ENCODE measurements at places on chromosomes 4 and X. TPM values are rescaled to one million over a fixed set of nuclear protein-coding genes. Genes with fewer than 3 reads are reported as not detected.
A peak's percentile ranks its signal among the peaks of the same experiment; 100 is the strongest.

- H3K36me3 ChIP-seq: no peaks in the 10 kb centered on the region
- DNase-seq: no peak
- H3K27me3 ChIP-seq: no peaks in the 10 kb centered on the region
- H3K4me1 ChIP-seq: no peaks in the 10 kb centered on the region
- no peak overlapping the region for H3K4me3 ChIP-seq
These were observed 314.9 kb downstream of the ADGRL3 start for GRCh38 chr4:61514991-61515390.

Gene SPACA5B
- total RNA-seq: not detected

Gene TCP11X2
- not detected for total RNA-seq

DNA sequence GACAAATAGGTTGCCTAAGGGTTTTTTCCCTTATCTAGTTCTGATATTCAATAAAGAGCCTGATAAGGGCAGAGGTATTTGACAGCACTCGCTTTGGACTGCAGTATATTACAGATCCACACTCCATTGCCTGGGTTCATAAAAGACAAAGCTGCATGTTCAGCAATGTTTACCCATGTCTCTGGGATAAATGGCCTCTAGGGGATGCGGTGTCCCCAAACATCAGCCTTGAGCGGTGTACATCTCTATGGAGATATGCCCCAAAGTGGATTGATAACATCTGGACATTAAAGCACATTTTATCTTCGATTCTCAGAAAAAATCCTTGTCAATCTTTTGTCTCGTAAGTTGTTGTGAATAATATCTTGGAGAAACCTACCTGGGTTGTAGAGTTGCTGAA lies 660.8 kb upstream of the AADAT start:
- H3K4me3 ChIP-seq: no peak overlapping the region
- no peaks in the 10 kb centered on the region for H3K36me3 ChIP-seq

Gene PAGE2B
- not detected for total RNA-seq

GRCh38 chr4:2082627-2083026 lies 23.5 kb downstream of the NAT8L start:
- H3K4me3 ChIP-seq: no peak overlapping the region
- no peaks in the 10 kb centered on the region for H3K27me3 ChIP-seq
- H3K4me1 ChIP-seq: no peaks in the 10 kb centered on the region
- DNase-seq: no peak
- no peak overlapping the region for H3K27ac ChIP-seq

GRCh38 chrX:41085878-41086626 lies 807 bp downstream of the USP9X start:
- H3K4me1 ChIP-seq: peaks cover 9% of the 10 kb centered on the region
- no peak for DNase-seq
- H3K27ac ChIP-seq: peak overlapping the region; percentile 98
- H3K27me3 ChIP-seq: no peaks in the 10 kb centered on the region

- peaks cover 20% of the 10 kb centered on the region for H3K4me1 ChIP-seq
- no peaks in the 10 kb centered on the region for H3K27me3 ChIP-seq
- peak overlapping the region; percentile 64 for H3K27ac ChIP-seq
- peak overlapping the region; percentile 96 for H3K4me3 ChIP-seq
These were observed 1.0 kb upstream of the TMEM131L start for GRCh38 chr4:153465140-153465539.

DNA sequence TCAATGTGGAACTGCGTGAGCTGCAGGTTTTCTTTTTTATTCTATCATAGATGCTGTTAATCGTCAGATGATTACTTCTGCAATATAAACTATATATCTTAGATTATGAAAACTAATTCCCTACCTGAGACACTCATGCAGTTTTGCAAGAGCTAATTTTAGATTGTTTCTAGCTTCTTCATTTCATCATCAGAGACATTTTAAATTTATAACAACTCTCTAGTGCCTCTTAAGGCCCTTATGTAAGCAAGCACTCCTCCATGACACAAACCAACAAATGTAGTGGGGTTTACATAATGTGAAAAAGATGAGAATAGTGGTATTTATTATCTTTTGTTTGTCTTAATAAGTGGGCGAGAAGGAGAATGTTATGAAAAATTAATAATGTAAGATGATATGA lies 170.2 kb upstream of the ETNPPL start:
- no peak for DNase-seq
- no peaks in the 10 kb centered on the region for H3K4me1 ChIP-seq
- no peaks in the 10 kb centered on the region for H3K27me3 ChIP-seq
- H3K36me3 ChIP-seq: no peaks in the 10 kb centered on the region
- no peak overlapping the region for H3K4me3 ChIP-seq

GRCh38 chr4:26748811-26749210 lies 111.8 kb upstream of the STIM2 start:
- H3K36me3 ChIP-seq: no peaks in the 10 kb centered on the region
- no peak overlapping the region for H3K4me3 ChIP-seq
- no peaks in the 10 kb centered on the region for H3K27me3 ChIP-seq
- no peaks in the 10 kb centered on the region for H3K4me1 ChIP-seq

- no peaks in the 10 kb centered on the region for H3K4me1 ChIP-seq
- no peak for DNase-seq
- H3K27me3 ChIP-seq: no peaks in the 10 kb centered on the region
- no peak overlapping the region for H3K27ac ChIP-seq
- H3K36me3 ChIP-seq: no peaks in the 10 kb centered on the region
- H3K4me3 ChIP-seq: no peak overlapping the region
These were observed 35.0 kb downstream of the NUDT11 start for GRCh38 chrX:51461053-51462044.

DNA sequence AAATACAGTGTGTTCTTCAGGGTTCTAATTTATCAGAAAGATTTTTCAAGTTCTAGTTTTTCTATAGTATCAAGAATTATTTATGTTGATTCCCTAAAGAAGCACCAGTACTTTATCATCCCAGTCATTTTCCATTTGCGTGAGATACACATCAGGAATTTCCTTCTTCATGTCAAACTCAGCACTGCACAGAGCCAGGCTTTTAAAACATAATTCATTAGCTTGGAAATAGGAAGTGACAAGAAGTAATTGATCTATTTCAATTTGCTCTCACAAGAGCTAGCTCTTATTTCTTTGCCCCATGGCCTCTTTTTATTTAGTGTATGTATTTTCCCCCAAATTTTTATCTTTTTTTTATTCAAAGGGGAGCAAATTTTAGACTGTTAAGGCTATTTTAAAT lies 13.0 kb upstream of the SLC10A4 start:
- H3K4me1 ChIP-seq: no peaks in the 10 kb centered on the region
- DNase-seq: no peak
- H3K4me3 ChIP-seq: no peak overlapping the region
- H3K27ac ChIP-seq: no peak overlapping the region
- H3K27me3 ChIP-seq: no peaks in the 10 kb centered on the region
- no peaks in the 10 kb centered on the region for H3K36me3 ChIP-seq

Gene TRIM60
- total RNA-seq: not detected

- DNase-seq: no peak
- no peak overlapping the region for H3K27ac ChIP-seq
- H3K4me3 ChIP-seq: no peak overlapping the region
- no peaks in the 10 kb centered on the region for H3K4me1 ChIP-seq
- no peaks in the 10 kb centered on the region for H3K27me3 ChIP-seq
- H3K36me3 ChIP-seq: no peaks in the 10 kb centered on the region
These were observed 31.1 kb downstream of the JAKMIP1 start for GRCh38 chr4:6169239-6169638.

DNA sequence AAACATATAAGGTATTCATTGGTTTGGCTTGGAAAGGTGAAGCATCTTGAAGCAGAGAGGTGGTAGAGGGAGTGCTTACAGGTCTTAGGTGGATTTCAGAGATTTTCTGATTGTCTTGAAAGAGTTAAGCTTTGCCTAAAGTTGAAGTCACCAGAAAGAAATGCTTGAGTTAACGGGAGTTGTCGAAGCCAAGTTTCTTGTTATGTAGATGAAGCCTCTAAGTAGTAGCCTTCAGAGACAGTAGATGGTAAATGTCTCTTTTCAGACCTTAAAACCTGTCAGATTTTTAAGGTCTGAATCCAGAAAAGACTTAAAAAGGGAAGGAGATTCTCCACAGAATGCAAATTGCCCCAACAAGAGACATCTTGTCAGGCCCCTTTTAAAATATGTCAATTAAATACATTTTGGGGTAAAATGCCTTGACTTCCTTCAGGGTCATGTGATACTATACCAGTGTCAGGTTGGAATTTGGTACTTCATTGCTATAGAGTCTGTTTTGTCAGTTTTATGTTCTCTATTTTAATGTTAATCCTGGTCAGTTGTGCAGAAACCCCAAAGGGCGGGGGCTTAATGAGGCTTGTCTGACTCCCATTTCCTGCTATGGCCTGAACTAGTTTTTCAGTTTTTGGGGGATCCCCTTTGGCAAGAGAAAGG lies 81.0 kb downstream of the PCDH18 start:
- no peak for DNase-seq
- H3K27ac ChIP-seq: no peak overlapping the region
- no peak overlapping the region for H3K4me3 ChIP-seq

DNA sequence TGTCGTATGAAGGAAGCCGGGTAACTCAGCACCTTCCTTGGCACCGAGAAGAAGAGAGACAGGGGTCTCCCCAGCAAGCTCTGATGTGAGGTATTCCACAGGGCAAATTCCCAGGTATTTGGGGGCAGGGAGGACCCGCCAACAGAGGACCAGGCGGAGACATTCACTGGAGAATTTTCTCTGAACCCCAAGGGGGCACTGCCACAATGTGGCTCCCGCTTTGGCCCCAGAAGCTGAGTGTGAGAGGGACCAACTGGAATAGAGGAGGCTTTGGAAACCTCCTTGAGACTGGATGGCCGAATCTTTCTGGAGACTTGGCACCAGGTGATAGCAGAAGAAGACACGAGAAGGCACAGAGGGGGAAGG lies 735 bp upstream of the GABRE start:
- no peaks in the 10 kb centered on the region for H3K36me3 ChIP-seq
- no peaks in the 10 kb centered on the region for H3K4me1 ChIP-seq
- H3K27ac ChIP-seq: peak overlapping the region; percentile 94
- peak overlapping the region; percentile 76 for H3K4me3 ChIP-seq
- no peaks in the 10 kb centered on the region for H3K27me3 ChIP-seq

DNA sequence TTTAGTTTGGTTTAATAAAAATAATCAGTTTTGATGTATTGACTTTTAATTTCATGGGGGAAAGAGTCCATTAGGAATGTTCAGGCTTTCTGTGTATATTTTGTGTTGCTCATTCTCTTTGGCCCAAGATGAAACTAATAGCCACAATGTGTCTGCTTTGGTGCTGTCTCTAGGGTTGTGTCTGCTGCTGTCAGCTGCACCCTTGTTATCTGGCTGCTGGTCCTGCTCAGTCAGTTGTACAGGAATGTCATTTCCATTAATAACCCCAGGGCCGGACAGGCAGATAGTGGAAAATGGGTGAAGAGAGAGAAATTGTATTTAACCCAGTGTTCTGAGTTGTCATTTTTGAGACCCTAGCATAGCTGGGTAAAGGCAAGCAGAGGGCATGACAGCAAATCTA lies 115.1 kb downstream of the PHEX start:
- no peak overlapping the region for H3K27ac ChIP-seq
- DNase-seq: no peak
- H3K27me3 ChIP-seq: no peaks in the 10 kb centered on the region
- no peak overlapping the region for H3K4me3 ChIP-seq

DNA sequence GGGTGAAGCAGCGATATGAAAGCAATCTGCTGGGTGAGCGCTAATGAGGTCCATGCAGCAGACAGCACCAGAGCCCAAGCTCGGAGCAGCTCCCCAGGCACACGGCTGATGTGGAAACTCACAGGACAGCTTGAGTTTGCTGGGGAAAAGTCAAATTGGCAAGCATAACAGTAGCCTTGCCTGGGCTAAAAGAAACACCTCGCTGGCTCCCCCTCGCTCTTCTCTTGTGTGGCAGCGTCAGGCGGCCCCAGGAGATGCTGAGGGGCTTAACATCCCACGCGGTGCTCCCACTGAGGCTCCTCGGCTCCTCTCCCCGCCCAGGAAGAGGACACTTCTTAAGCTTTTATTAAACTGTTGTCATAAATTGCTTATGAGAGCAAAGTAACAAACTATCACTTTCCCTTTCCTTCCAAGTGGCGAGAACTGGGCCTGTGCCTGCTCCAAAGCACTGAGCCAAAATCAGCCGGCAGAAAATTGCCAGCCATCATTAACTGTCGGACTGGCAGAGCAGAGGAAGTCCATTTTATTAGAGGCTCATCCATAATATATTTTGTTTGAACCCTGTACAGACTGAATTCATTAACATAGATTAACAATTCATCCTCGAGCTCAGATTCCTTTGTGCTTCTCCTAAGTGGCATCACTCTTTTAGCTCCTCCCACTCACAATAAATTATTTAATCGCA lies 111.4 kb downstream of the TSPAN5 start:
- no peak for DNase-seq
- H3K27me3 ChIP-seq: no peaks in the 10 kb centered on the region
- peak overlapping the region; percentile 76 for H3K27ac ChIP-seq

- no peak for DNase-seq
- H3K36me3 ChIP-seq: no peaks in the 10 kb centered on the region
These were observed 1.6 kb upstream of the SH3RF1 start for GRCh38 chr4:169272265-169272886.

DNA sequence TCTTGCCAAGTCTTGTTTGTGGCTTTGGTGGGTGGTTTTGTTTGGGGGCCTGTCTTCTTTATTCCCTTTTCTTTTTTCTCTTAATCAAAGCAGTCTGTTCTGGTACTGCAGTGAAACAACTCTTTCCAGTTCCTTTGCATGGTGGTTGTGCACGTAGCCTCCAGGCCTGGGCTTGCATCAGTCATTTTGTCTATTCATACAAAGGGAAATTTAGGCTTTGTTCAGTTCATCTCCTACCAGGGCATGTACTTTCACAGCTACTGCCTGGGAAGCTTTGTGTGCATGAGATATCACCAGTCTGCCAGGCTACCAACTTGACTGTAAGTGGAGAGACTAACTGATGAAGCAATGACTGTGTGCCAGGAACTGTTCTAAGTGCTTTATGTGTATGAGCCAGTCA lies 8.5 kb downstream of the TRIM2 start:
- H3K36me3 ChIP-seq: no peaks in the 10 kb centered on the region
- H3K27ac ChIP-seq: no peak overlapping the region
- no peak overlapping the region for H3K4me3 ChIP-seq
- DNase-seq: no peak

- peaks cover 5% of the 10 kb centered on the region for H3K4me1 ChIP-seq
- no peaks in the 10 kb centered on the region for H3K36me3 ChIP-seq
- peak overlapping the region; percentile 99 for H3K27ac ChIP-seq
- no peaks in the 10 kb centered on the region for H3K27me3 ChIP-seq
- peak overlapping the region; percentile 92 for H3K4me3 ChIP-seq
These were observed 934 bp downstream of the ZNF41 start for GRCh38 chrX:47482065-47482511.

Gene RHOXF2B
- total RNA-seq: not detected

Gene LRRC66
- total RNA-seq: not detected

Gene SASH3
- total RNA-seq: 2.5 TPM

Gene TMPRSS11A
- total RNA-seq: 107 TPM

Measured in esophagus squamous epithelium (tissue), 5 donors.